ENCODE measurements at places on chromosomes 16 and 17.

DNA sequence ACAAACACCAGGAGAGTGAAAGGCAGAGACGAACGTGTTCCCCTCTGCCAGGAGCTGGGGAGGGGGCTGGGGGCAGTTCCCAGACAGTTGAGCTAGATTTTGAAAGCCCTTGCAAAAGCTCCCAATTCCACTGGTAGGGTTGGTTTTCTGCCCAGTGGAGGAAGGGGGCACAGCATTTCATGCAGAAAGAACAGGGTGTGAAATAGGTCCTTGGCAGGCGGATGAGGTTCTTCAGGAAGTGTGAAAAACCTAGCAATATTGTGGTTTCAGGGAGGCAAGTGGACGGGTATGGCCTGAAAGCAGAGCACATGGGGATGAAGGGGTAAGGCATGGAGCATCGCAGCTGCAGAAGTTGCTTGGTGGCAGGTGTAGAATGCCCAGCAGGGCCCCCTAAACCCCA, 248.3 kb downstream of the KATNIP start:
- no peak for DNase-seq

GRCh38 chr16:27822529-27822928, 241.0 kb downstream of the GSG1L start:
- no peak for DNase-seq

DNA sequence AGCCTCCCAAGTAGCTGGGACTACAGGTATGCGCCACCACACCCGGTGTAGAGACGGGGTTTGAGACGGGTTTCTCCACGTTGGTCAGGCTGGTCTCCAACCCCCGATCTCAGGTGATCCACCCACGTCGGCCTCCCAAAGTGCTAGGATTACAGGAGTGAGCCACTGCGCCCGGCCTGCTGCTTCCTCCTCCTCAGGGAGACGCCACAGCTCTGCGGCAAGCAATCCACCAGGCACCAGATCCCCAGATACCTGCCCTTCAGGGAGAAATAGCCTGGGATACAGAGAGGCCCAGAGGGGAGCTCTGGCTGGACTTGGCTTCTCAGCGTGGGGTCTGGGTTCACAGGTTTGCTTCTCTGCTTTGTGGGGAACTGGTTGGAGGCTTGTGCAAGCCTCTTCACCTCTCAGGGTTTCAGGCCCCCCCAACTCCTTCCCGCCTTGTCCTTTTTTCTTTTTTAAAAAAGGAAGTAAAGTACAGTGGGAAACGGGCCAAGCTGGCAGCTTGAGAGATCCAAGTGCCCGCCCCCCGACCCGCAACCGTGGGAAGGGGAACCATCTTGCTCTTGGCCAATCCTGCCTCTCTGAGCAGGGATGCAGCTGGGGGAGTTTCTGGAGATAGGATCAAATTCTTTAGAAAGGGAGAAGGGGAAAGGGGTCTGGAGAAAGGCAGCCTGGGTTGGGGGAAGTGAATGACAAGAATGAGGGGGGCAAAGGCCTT, 2.6 kb upstream of the SPHK1 start:
- DNase-seq = no peak

GRCh38 chr17:81189670-81190530, 23.9 kb upstream of the AATK start:
- no peak for DNase-seq

DNA sequence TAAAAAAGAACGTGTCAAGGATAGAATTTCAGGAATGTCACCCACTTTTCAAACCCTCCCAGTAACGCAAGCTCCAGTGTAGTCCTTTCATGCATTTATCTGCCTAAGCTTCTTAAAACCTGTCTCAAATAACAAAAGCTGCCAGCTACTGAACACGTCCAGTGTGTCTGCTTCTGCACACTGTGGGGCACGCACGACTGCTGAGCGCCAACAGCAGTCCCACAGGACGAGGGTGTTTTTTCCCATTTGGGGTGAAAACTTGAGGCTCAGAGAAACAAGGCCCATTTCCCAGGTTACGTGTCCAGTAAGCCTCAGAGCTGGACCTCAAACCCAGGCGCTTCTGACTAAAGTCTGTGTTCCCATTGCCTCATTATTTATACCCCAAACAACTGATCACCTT, 17.2 kb downstream of the NTAN1 start:
- no peak for DNase-seq

DNA sequence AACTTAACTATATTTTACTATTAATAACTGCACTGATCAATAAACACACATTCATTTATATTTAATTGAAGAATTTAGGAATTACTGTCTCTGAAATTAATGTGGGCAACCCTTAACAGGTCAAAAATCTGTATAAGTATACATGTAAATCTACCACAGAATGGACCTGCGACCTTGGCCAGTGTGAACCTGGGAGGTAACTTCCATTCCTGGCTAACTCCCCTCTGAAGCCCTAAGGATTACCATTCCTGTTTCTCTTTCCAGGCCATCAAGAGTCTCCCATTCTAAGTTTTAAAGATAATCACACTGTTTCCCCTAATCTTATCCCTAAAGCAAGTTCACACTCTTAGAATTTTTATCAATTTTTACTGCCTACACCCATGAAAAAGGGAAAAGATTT, 58.1 kb downstream of the SMURF2 start:
- DNase-seq = no peak

GRCh38 chr17:57561072-57561861, 183.8 kb downstream of the CCDC182 start:
- no peak for DNase-seq

DNA sequence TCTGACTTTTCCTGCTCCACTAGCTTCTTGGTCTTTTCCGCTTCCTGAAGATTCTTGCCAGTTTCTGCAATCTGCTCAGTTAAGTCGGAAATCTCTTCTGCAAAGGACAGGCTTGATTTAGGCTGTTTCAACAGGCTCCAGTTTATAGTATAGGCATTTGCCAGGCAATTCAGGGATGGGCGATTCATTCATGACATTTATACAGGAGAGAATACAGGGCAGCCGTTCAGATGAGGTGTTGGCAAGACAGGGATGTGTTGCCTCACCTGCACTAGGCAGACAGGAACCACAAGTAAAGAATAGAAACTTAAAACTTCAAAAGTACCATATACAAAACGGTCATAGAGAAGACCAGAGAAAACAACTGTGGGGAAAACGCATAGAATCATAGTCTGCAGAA, 61.7 kb downstream of the MYH13 start:
- no peak for DNase-seq

GRCh38 chr17:19407601-19408345, 3.3 kb upstream of the RNF112 start:
- DNase-seq = no peak

DNA sequence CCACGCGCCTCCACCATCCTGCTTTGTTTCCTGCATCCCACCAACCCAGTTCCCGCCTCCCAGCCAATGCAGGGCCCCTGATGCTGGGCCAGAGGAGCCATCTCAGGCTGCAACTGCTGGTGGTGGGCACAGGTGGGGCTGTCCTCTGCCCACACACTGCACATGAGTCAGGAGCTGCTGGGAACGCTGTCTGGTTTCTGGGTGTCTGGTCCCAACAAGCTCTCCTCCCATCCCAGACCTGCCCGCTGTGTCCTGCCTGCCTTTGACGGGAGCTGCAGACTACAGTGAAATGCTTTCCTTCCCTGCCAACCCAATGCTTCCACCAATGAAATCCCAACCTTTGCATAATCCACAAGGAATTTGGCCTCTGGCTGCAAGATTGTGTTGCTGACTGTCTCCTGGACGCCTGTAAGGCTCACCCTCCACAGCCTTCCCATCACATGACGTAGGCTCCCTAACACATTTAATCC, 98.9 kb downstream of the N4BP1 start:
- DNase-seq = peak; percentile 49

- no peak for DNase-seq
Measured at GRCh38 chr16:85491798-85492294, 121.3 kb upstream of the GSE1 start.

GRCh38 chr17:27366437-27366836, 72.5 kb downstream of the WSB1 start:
- no peak for DNase-seq

DNA sequence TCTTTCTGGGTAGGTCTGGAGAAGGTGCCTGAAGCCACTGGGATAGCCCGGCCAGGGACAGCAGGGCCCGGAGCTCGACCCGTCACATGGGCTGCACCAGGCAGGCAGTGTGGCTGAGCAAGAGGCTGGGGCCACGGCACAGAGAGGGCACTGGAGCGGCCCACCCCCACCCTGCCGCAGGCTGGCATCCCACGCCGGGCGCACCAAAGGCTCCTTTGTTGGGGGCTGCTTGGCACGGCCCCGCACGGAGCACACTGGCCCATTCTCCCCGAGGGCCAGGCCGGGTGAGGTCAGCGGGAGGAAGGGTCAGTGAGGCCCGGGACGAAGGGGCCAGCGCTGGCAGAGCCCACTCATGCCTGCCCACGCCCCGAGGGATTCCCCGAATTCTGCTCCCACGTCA, 36.5 kb upstream of the PVALEF start:
- no peak for DNase-seq

DNA sequence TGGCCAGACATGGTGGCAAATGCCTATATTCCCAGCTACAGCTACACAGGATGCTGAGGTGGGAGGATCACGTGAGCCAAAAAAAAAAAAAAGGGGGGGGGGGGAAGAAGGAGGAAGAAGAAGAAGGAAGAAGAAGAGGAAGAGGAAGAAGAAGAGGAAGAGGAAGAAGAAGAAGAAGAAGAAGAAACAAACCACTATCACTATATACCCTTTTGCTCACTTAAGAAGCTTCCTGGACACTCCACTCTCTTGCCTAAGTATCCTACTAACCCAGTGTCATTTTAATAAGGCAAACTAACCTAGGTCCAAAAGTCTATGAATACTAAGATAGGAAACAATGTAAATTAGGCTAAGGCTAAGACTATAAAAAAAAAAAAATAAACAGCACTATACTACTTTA, 54.8 kb downstream of the GPATCH8 start:
- DNase-seq = no peak

- no peak for DNase-seq
Measured at GRCh38 chr17:29821897-29822296, 108.1 kb downstream of the SSH2 start.

GRCh38 chr17:78227455-78227916, 3.9 kb upstream of the TMEM235 start:
- DNase-seq = no peak

GRCh38 chr17:47635734-47636133, 14.0 kb upstream of the KPNB1 start:
- DNase-seq = no peak
